ENCODE measurements at places on chromosomes 5 and 9. TPM values are rescaled to one million over a fixed set of nuclear protein-coding genes. Genes with fewer than 3 reads are reported as not detected.

- ATAC-seq = no peak
Observed at GRCh38 chr5:73450672-73451223, 2.2 kb upstream of the FOXD1 start.

- no peak for ATAC-seq
Observed at GRCh38 chr5:2591777-2592453, 159.6 kb downstream of the IRX2 start.

DNA sequence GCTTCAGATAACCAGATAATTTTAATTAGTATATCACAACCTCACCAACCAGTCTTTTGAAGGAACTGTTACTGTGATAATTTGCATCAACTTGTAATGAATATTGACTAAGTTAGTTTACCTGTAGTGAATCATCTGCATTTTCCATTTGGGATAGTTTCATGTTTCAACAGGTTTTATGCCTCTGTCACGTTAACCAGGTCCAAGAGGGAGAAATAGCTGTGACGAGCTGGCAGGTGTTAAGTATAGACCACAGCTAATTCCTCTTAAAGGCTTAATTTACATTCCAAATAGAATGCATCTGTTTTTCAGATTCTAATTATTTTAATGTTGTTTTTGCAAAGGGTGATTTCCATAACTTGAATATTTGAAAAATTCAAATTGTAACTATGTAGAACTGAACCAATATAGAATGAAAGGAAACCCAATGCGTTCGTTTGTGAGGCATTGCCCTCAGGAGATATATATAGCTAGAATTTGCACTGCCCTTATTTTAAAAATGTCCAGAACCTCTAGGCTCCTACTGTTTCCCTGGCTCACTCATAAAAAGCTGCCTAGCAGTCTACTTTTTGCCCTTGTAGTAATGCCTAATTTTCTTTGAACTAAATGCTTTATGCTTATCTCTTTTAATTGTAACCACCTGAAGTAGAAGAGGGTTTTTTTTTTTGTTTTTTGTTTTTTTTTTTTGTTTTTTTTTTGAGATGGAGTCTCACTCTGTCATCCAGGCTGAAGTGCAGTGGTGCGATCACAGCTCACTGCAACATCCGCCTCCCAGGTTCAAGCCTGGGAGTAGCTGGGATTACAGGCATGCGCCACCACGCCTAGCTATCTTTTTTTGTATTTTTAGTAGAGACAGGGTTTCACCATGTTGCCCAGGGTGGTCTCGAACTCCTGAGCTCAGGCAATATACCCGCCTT, 270.5 kb downstream of the SMARCA2 start:
- ATAC-seq = no peak

- ATAC-seq = no peak
Observed at GRCh38 chr9:137759117-137759516, 118.5 kb upstream of the CACNA1B start.

- no peak for ATAC-seq
Observed at GRCh38 chr5:109792613-109793012, 102.9 kb downstream of the MAN2A1 start.

The HTR1A gene
- not detected for total RNA-seq

DNA sequence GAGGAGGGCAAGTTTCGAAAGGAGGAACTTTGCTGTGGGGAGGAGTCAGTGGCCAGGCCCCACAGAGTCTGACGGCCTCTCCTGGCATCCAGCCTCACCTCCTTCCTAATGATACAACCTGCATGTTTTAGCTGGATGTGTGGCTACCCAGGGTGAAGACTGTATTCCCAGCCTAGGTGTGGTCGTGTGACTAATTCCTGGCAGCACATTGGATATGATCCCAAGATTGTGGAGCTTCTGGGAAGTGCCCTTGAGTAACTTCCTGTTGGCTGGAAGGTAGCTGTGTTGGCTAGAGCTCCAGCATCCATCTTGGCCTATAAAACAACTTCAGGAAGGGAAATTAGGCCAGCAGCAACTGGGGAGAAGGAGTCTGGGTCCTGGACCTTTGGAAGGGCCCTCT, 19.0 kb upstream of the LPCAT1 start:
- no peak for ATAC-seq

- no peak for ATAC-seq
Observed at GRCh38 chr9:108517651-108518365, 338.0 kb downstream of the ACTL7B start.

- ATAC-seq = no peak
Observed at GRCh38 chr9:86732514-86733171, 214.7 kb downstream of the GAS1 start.

- peak; percentile 34 for ATAC-seq
Observed at GRCh38 chr9:93098236-93098946, 2.4 kb downstream of the CARD19 start.

The SGCD gene
- total RNA-seq = not detected

DNA sequence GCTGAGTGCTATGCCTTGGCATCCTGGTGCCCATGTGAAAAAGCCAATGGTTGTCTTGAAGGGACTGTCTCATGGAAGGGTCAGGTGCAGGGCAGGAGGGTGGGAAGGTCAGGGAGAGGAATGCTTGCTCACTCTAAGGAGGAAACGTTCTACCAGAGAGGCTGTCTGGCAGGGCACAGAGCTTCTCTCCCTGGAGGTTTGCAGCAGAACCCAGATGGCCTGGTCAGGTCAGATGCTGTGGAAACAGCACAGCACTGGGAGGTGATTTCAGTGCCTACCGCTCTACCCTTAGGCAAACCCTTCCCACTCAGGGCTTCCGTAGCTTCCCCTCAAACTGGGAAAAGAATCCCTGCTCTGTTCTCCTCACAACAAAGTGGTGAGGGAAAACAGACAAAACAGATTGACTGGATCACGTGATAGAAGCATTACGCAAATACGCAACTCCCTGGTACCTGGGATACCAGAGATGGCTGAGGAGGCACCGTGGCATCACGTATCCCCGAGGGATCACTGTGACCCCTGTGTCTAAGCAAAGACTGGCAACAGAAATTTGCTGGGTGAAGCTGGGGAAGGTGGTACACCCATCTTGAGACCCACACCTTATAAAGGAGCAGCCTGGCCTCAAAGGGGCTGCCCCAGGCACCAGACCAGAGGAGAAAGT, 3.9 kb upstream of the MGAT1 start:
- no peak for ATAC-seq

- ATAC-seq = no peak
Observed at GRCh38 chr9:112193572-112194288, 18.6 kb upstream of the SUSD1 start.

DNA sequence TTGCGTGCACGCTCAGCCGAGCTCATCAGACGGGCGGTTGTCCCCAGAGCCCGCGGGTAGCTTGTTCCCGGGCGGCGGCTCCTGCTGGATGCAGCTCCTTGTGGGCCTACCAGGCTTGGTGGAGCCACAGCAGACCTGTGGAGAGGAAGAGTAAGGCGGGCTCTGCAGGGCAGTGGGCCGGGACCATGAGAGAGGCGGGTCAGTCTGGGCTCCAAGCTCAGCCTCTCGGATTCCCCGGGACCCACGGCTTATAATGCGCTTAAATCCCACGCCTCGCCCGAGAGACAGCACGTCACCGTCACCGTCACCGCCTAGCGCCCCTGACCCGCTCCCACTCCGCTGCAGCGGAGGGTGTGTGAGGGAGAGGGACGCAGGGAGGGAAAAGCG, 1.9 kb upstream of the ANKRD18A start:
- ATAC-seq = no peak

DNA sequence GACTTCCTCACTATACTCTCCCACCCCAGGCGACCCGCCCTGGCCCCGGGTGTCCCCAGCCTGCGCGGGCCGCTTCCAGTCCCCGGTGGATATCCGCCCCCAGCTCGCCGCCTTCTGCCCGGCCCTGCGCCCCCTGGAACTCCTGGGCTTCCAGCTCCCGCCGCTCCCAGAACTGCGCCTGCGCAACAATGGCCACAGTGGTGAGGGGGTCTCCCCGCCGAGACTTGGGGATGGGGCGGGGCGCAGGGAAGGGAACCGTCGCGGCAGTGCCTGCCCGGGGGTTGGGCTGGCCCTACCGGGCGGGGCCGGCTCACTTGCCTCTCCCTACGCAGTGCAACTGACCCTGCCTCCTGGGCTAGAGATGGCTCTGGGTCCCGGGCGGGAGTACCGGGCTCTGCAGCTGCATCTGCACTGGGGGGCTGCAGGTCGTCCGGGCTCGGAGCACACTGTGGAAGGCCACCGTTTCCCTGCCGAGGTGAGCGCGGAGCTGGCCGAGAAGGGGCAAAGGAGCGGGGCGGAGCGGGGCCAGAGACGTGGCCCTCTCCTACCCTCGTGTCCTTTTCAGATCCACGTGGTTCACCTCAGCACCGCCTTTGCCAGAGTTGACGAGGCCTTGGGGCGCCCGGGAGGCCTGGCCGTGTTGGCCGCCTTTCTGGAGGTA, 2.1 kb downstream of the CA9 start:
- peak; percentile 92 for ATAC-seq

- ATAC-seq = no peak
Observed at GRCh38 chr9:16475996-16476395, 394.5 kb downstream of the BNC2 start.

All from activated T-helper 17 cell treated with anti-CD3 and anti-CD28 coated beads, Interleukin-2, amount 50 U/mL, for 72 hours (primary cell).